M059J (cell line): ENCODE measurements at places on chromosomes 1 and 21.
A peak's percentile ranks its signal among the peaks of the same experiment; 100 is the strongest.

- DNase-seq, result peak; percentile 72
Measured at GRCh38 chr1:218865591-218865990, 308.1 kb upstream of the LYPLAL1 start.

- no peak for DNase-seq
Measured at GRCh38 chr21:29436143-29436542, 137.4 kb downstream of the BACH1 start.

DNA sequence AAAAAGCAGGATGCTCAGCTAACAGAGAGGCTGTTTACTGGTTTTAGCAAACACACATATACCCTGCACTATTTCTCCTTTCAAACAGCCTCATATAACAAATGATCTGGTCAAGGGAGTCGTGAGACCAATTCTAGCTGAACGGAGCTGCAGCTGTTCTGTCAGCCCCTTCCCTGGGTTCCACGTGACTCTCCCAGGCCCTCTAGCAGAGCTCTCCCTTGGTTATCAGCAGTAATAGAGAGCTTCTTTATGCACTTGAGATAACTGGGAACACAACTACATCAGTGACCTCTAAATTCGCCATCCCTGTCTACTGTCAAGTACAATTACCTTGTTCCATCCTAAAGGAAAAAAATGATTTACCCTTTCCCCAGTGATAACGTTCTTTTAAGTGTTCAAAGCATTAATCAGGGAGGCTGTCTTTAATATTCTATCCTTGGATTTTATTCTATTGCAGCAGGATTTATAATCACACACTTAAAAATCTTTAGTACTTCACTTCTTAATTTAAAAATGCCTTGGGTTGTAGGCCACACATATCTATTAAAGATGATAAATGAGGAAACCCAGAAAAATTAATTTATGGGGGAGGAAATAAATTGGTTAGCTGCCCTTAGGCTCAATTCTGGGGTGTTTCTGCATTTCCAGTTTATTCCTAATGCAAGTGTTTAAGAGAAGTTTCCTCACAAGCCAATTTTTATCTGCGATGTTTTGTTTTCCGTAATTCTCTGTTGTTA, 28.2 kb downstream of the PTGER3 start:
- DNase-seq, result no peak

DNA sequence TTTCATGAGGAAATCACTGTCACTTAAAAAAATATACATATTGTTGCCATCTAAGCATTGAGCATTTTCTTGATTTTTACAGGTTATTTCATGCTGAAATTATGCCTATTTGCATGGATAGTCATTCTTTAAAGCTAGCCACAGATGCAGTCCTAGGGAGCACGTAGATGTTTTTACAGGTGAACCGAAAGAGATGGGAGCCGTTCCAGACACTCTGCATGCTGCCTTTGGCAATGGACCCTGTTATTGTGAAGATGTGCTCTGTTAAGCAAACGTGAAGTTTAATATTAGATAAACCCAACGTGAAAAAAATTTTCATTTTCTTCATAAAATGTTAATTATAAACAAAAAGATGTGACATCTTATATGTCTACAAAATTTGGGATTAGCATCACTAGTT, 7.1 kb downstream of the PROX1 start:
- no peak for DNase-seq

DNA sequence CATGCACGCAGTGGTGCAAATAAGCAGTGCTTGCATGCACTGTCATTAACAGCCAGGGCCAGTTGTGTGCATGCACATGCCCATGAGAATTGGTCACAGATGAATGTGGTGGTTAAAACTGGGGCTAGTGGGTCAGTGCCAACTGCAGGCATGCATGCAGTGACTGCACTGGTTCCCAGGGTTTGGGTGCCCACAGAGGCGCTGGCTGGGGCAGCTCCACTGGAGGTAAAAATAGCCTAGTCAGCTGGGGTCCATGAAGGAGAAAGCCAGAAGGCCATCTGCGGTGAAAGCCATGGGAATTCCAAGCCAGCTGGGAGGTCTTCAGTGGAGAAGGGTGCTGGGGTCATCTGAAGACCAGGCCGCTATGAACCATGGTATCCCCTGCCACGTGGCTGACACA, 70.2 kb downstream of the SLC5A9 start:
- DNase-seq, result no peak

- DNase-seq, result peak; percentile 92
Measured at GRCh38 chr1:241972703-241973369, 15.3 kb downstream of the BECN2 start.

GRCh38 chr1:15011661-15012060, 141.9 kb upstream of the TMEM51 start:
- no peak for DNase-seq

DNA sequence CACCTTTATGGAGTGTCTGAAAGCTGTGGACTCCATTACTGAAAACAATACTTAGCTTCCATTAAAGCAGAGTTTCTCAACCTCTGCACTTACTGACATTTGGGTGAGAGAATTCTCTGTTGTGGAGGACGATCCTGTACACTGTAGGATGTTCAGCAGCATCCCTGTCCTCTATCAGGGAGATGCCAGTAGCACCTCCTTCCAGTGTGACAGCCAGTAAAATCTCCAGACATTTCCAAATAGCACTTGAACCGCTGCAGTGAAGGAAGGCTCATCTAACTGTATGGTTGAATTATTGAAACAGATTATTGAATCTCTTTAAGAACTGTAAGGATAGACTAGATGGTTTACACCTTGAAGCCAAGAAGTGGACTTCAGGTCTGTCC, 3.1 kb downstream of the PRDM2 start:
- no peak for DNase-seq

DNA sequence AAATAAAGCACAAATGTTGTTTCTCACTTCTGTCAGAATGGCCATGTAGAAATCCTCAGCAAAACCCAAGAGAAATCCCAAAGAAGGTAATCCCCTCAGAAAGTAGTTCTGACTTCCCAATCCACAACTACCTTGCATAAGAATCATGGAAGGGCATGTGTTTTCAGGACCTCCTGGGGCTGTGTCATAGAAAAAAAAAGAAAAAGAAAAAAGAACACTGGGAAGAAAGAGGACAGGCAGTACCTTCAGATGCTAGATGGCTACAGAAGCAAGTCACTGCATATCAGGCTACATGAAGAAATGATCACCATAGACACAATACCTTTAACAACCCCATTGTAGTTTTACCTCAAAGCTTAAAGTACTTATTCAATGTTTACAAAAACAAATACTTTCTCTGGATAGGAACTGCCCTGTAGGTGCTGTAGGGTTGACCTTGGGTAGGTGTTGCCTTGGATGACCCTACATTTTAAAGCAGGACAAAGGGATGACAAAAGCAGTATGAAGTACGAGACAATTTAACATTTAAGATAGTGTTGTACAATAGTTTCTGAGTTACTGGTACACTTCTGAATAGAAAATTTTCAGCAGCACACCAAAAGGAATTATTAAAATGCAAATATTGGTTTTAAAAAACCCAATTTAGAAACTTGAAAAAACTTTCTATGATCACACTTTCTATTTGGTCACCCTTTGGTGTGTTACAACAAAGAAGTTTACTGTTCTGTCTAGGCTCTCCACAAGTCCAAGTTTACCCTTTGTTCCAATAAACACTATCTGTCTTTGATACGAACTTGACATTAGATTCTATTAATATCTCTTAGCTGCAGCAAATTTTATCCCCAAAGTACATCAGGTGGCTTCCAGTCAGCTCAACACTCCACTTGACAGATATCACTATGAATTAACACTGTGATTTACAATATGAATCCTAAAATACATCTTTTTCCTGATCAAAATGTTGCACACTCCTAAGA, 5.0 kb downstream of the TRIT1 start:
- no peak for DNase-seq

DNA sequence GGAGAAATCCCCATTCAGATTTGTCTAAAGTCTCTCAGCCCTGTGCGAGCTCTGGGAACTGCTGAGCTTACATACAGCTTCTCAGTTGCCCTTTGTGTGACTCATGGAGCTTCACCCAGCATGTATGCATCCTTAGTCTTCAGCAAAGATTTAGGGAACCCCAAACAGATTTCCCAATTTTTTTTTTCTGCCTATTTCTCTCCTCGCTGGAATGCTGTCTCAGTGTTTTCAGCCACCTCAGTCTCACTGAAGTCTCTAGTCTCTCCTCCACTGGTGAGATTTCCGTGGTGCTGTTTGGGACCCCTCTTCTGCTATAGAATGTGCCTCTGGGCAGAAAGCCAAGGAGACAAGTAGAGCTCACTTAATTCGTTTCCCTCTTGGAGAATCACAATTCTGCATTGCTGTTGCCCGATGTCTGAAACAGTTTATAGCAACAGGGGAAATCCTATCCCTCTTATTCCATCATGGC, 28.1 kb upstream of the TXLNA start:
- DNase-seq, result peak; percentile 38

DNA sequence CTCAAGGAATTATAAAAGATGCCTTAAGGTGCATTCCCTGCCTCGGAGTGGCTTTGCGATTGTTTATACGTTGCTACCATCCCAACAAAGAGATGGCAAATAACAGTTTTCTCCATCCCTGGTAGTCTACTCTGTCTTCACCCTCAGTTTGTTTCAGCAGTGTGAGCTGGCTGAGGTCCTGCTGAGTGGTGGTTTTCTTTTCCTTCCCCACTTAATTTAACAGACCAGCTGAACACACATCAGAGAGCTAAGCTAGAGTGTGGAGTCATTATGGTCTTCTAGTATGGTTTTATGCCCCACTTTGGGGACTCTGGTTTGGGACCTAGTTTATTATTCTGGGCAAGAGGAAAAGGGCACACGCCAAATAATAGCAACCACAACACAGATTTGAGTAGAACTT, 2.2 kb downstream of the PIGV start:
- no peak for DNase-seq

- DNase-seq, result peak; percentile 12
Measured at GRCh38 chr1:48530727-48531351, 58.8 kb upstream of the SPATA6 start.

DNA sequence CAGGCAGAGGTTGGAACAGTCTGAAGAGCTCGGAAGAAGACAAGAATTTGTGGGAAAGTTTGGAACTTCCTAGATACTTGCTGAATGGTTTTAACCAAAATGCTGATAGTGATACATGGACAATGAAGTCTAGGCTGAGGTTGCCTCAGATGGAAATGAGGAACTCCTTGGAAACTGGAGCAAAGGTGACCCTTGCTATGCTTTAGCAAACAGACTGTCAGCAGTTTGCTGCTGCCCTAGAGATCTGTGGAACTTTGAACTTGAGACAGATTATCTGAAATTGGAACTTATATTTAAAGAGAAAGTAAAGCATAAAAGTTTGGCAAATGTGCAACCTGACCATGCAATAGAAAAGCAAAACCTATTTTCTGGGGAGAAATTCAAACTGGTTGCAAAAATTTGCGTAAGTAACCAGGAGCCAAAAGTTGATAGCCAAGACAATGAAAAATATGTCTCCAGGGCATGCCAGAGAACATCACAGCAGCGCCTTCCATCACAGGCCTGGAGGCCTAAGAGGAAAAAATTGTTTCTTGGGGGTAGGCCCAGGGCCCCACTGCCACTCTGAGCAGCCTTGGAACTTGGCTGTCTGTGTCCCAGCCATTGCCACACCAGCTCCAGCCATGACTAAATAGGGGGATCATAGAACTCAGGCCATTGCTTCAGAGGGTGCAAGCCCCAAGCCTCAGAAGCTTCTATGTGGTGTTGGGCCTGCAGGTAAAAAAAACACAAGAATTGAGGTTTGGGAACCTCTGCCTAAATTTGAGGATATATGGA, 675.3 kb downstream of the LTN1 start:
- no peak for DNase-seq

- no peak for DNase-seq
Measured at GRCh38 chr1:60049188-60049587, 24.4 kb downstream of the C1orf87 start.

GRCh38 chr1:170068923-170069322, 5.6 kb downstream of the KIFAP3 start:
- DNase-seq, result no peak

GRCh38 chr1:30366199-30366598, 357.2 kb downstream of the MATN1 start:
- no peak for DNase-seq

GRCh38 chr1:29546496-29546895, 310.2 kb downstream of the PTPRU start:
- DNase-seq, result no peak

GRCh38 chr1:151377150-151377884, 4.8 kb upstream of the SELENBP1 start:
- DNase-seq, result no peak

- DNase-seq, result no peak
Measured at GRCh38 chr21:41321211-41321907, 4.8 kb downstream of the FAM3B start.

DNA sequence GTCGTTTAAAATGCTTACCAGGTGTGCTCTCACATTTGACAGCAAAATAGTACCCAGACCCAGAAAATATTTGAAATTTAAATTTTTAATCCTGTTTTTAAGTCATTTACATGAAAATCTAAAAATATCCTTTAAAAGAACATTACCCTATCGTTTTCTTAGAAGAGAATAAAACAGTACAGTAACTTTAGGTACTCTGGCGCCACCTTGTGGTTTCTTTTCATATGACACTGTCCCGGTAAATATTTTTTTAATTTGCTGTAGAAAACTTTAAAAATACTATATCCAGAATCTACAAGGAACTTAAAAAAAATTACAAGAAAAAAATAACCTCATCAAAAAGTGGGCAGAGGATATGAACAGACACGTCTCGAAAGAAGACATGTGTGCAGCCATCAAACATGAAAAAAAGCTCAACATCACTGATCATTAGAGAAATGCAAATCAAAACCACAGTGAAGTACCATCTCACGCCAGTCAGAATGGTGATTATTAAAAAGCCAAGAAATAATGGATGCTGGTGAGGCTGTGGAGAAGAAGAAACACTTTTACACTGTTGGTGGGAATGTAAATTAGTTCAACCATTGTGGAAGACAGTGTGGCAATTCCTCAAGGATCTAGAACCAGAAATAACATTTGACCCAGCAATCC, 129.2 kb downstream of the RGS21 start:
- peak; percentile 39 for DNase-seq

DNA sequence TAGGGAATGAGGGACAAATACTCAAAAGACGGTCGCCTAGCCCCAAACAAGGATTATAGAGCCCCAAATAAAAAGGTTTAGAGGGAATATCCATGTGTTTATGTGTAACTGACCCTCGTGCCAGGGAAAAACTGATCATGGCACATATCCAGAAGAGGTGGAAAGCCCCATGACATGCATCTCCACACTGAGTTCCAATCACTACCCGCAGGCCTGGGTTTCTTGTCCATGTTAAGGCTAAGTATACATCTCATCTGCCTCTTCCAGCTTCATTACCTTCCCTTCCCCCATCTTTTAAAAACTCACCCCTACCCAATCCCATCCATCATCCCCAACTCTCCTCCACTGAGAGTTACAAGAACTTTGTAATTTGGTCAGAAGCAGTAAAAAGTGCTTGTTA, 15.2 kb downstream of the GADD45A start:
- peak; percentile 31 for DNase-seq

DNA sequence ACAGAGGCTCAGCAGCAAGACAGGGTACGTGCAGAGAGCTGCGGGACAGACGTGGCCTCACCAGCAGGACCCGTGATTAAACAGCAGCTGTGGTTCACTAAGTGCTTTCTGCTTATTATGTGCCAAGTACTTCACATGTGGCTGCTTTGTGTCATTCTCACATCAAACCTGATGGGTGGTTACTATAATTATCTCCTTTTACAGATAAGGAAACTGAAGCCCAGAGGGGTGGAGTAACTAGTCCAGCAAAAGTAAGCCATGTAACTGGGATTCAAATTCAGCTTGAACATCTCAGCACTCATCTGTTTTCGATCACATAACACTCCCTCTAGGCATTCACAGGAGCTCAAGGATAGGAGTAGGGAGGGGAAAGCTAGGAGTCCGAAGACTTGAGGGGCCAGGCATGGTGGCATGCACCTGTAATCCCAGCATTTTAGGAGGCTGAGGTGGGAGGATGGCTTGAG, 50.8 kb upstream of the CLIC4 start:
- DNase-seq, result no peak

- no peak for DNase-seq
Measured at GRCh38 chr1:231563247-231563646, 34.8 kb downstream of the TSNAX start.
